ENCODE measurements at places on chromosomes 5 and 9. TPM values are rescaled to one million over a fixed set of nuclear protein-coding genes. Genes with fewer than 3 reads are reported as not detected.

CAPSL gene
- not detected for total RNA-seq

KCNV2 gene
- not detected for total RNA-seq

PHAX gene
- total RNA-seq = 25.1 TPM

SPINK4 gene
- total RNA-seq = not detected

MOB3B gene
- 1.0 TPM for total RNA-seq

SPINK13 gene
- not detected for total RNA-seq
